ENCODE measurements at places on chromosomes 5 and 9. TPM values are rescaled to one million over a fixed set of nuclear protein-coding genes. Genes with fewer than 3 reads are reported as not detected.

The FAM169A gene
- polyA plus RNA-seq: 1.5 TPM

The ZFP2 gene
- polyA plus RNA-seq: 7.8 TPM

The FGD3 gene
- 4.0 TPM for polyA plus RNA-seq

The TNC gene
- polyA plus RNA-seq: 362 TPM

The MLLT3 gene
- 27.1 TPM for polyA plus RNA-seq

The SMC2 gene
- polyA plus RNA-seq: 54.1 TPM

The PCDHB4 gene
- 1.9 TPM for polyA plus RNA-seq

The FBXL7 gene
- polyA plus RNA-seq: 79.3 TPM

The KIF4B gene
- 0.18 TPM for polyA plus RNA-seq

The CER1 gene
- 0.44 TPM for polyA plus RNA-seq

The IL11RA gene
- 63.1 TPM for polyA plus RNA-seq

The PHF2 gene
- polyA plus RNA-seq: 44.5 TPM

The SURF1 gene
- 50.5 TPM for polyA plus RNA-seq

The SUSD3 gene
- 2.6 TPM for polyA plus RNA-seq

The OR1Q1 gene
- not detected for polyA plus RNA-seq

The CNTFR gene
- polyA plus RNA-seq: 48.6 TPM

The IARS1 gene
- polyA plus RNA-seq: 109 TPM

The PPP6C gene
- 63.3 TPM for polyA plus RNA-seq

The SHC3 gene
- polyA plus RNA-seq: 1.2 TPM

The CEP120 gene
- 28.2 TPM for polyA plus RNA-seq

The PHYKPL gene
- 75.9 TPM for polyA plus RNA-seq

Measured in left renal pelvis (tissue), 4 donors.